ENCODE measurements at places on chromosomes 12 and 14. TPM values are rescaled to one million over a fixed set of nuclear protein-coding genes. Genes with fewer than 3 reads are reported as not detected.

SERPINA9 gene
- not detected for polyA plus RNA-seq

OTOGL gene
- polyA plus RNA-seq: 0.62 TPM

CDK4 gene
- polyA plus RNA-seq: 296 TPM

OTUB2 gene
- 4.3 TPM for polyA plus RNA-seq

PTGER2 gene
- 5.5 TPM for polyA plus RNA-seq

SYCP3 gene
- 1.4 TPM for polyA plus RNA-seq

OTX2 gene
- polyA plus RNA-seq: not detected

HAL gene
- polyA plus RNA-seq: 0.66 TPM

PRH2 gene
- 0.63 TPM for polyA plus RNA-seq

DLK1 gene
- 117 TPM for polyA plus RNA-seq

SNAPC1 gene
- polyA plus RNA-seq: 15.8 TPM

ZDHHC22 gene
- polyA plus RNA-seq: 0.06 TPM

ACVRL1 gene
- 78.8 TPM for polyA plus RNA-seq

CLEC6A gene
- polyA plus RNA-seq: not detected

LBHD2 gene
- polyA plus RNA-seq: not detected

A2ML1 gene
- 0.67 TPM for polyA plus RNA-seq

GALNT16 gene
- 4.4 TPM for polyA plus RNA-seq

GLIPR1 gene
- polyA plus RNA-seq: 16.5 TPM

TAS2R46 gene
- polyA plus RNA-seq: 0.26 TPM

A2M gene
- polyA plus RNA-seq: 2,062 TPM

GALC gene
- 24.0 TPM for polyA plus RNA-seq

VRTN gene
- 0.04 TPM for polyA plus RNA-seq

CISTR gene
- polyA plus RNA-seq: not detected

PSMC6 gene
- polyA plus RNA-seq: 130 TPM

IKZF4 gene
- 26.1 TPM for polyA plus RNA-seq

TAS2R42 gene
- polyA plus RNA-seq: not detected

KRT5 gene
- 0.48 TPM for polyA plus RNA-seq

MUCL1 gene
- not detected for polyA plus RNA-seq

LMNTD1 gene
- polyA plus RNA-seq: 1.3 TPM

CD163 gene
- polyA plus RNA-seq: 14.8 TPM

DPF3 gene
- 2.4 TPM for polyA plus RNA-seq

ARG2 gene
- polyA plus RNA-seq: 2.1 TPM

MMP19 gene
- polyA plus RNA-seq: 11.9 TPM

PLEKHG7 gene
- polyA plus RNA-seq: 0.69 TPM

EID3 gene
- 6.1 TPM for polyA plus RNA-seq

CCDC175 gene
- 0.79 TPM for polyA plus RNA-seq

MYL6 gene
- 2,207 TPM for polyA plus RNA-seq

LGR5 gene
- 2.6 TPM for polyA plus RNA-seq

ALKBH2 gene
- 27.5 TPM for polyA plus RNA-seq

ZNF891 gene
- 5.8 TPM for polyA plus RNA-seq

Data from right lung (tissue), 10 donors.